ENCODE measurements at places on chromosomes 5 and 9. TPM values are rescaled to one million over a fixed set of nuclear protein-coding genes. Genes with fewer than 3 reads are reported as not detected.

The PKD2L2 gene
- total RNA-seq, result not detected

The FOXD4L5 gene
- total RNA-seq, result 0.21 TPM

The NUTM2F gene
- not detected for total RNA-seq

The DAB2IP gene
- total RNA-seq, result 103 TPM

The EMB gene
- total RNA-seq, result 16.1 TPM

The PCDHA12 gene
- 0.89 TPM for total RNA-seq

The IFNA10 gene
- not detected for total RNA-seq

The DRD1 gene
- total RNA-seq, result 2.9 TPM

The PCDHA9 gene
- total RNA-seq, result 0.34 TPM

The GAS1 gene
- total RNA-seq, result 11.6 TPM

The EQTN gene
- 0.44 TPM for total RNA-seq

The NR2F1 gene
- 64.4 TPM for total RNA-seq

The PCDHGB6 gene
- total RNA-seq, result 8.2 TPM

The CD180 gene
- 2.1 TPM for total RNA-seq

The CCL27 gene
- total RNA-seq, result 0.68 TPM

The SLC35A4 gene
- 71.8 TPM for total RNA-seq

The PRR16 gene
- total RNA-seq, result 4.2 TPM

The GSN gene
- 510 TPM for total RNA-seq

The SPATA31E1 gene
- not detected for total RNA-seq

The SOX30 gene
- total RNA-seq, result 0.52 TPM

The SMIM33 gene
- not detected for total RNA-seq

The PCDHGC4 gene
- total RNA-seq, result 3.6 TPM

Data from ureter (tissue), 1 donor.